ENCODE measurements at places on chromosomes 7 and 10.

DNA sequence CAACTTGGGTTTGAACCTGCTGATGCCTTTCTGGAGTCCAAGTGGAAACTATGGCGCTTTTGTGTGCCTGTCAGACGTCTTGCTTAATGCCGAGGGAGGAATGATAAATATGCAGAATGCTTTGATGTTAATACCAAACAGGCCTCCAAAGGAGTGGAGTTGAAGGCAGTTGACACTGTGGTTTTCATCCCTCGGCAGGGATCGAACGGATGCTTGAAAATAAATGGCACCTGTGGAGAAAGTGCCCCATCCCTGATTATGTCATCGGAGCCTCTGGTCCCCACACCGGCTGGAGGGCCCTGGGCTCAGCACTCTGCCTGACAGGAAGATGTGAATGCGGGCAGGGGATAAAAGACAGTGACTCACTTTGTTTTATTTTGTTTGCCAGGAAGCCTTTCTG lies 148.7 kb upstream of the GPR26 start:
- DNase-seq, result no peak

GRCh38 chr7:63070696-63071095 lies 928.0 kb upstream of the ZNF722 start:
- no peak for DNase-seq

- DNase-seq, result no peak
These were observed 21.0 kb upstream of the GRB10 start for GRCh38 chr7:50803359-50804337.

DNA sequence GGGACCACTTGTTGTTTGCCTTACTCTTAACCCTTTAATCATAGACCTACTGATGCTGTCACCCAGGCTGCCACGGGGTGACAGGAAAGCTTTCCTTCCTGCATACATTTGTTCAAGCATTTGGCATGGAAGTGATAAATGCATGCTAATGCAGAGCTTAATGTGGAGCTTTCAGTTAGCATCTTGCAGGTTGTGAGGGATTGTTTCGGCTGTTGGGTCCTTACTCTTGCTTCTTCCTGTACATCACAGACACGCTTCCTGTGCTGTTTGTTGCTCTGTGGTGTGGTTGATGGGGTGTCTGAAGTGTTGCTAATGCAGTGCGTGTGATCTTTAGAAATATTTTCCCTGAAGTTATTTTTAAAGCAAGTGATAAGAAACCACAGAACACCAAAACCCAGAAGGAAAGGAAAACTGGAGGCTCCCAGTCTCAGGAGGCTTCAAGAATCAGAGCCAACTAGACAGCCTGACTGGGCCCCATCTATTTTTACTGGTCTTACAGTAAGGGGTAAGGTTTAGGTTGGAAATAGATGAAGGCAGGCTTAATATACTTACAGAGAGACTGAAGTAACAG lies 143.1 kb downstream of the CHN2 start:
- DNase-seq, result no peak

DNA sequence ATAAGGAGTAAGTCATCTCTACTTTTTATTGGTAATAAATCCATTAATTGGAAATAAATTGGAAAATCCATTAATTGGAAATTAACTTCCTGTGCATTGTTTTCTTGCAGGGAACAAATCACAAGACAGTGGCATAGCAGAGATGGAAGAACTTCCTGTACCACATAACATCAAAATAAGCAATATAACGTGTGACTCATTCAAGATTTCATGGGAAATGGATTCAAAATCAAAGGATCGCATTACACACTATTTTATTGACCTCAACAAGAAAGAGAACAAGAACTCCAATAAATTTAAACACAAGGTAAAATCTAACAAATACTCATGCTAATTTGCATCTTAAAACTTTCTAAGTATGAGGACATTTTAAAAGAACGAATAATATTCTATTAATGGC lies 57.8 kb downstream of the PHYHIPL start:
- no peak for DNase-seq

- no peak for DNase-seq
These were observed 206.7 kb upstream of the PLXNA4 start for GRCh38 chr7:132782777-132783640.

GRCh38 chr10:79331709-79332108 lies 15.6 kb upstream of the PPIF start:
- DNase-seq, result peak; percentile 66

- no peak for DNase-seq
These were observed 125.9 kb downstream of the CFTR start for GRCh38 chr7:117605712-117606111.

DNA sequence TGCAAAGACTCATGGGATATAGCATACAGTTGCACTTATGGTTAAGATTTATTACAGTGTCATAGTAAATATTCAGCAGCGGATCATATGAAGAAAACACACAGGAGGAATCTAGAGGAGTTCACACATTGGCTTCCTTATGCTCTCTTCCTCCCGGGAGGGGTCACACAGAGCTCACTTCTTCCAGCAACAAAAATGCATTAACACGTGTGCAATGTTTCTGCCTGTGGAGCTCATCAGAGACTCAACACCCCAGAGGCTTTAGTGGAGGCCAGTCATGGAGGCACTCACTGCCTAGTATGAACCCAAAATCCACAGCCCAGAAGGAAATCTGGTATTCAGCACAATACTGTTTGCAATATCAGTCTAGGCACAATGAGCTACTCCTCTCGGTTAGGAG lies 202.8 kb upstream of the PRSS1 start:
- DNase-seq, result no peak

DNA sequence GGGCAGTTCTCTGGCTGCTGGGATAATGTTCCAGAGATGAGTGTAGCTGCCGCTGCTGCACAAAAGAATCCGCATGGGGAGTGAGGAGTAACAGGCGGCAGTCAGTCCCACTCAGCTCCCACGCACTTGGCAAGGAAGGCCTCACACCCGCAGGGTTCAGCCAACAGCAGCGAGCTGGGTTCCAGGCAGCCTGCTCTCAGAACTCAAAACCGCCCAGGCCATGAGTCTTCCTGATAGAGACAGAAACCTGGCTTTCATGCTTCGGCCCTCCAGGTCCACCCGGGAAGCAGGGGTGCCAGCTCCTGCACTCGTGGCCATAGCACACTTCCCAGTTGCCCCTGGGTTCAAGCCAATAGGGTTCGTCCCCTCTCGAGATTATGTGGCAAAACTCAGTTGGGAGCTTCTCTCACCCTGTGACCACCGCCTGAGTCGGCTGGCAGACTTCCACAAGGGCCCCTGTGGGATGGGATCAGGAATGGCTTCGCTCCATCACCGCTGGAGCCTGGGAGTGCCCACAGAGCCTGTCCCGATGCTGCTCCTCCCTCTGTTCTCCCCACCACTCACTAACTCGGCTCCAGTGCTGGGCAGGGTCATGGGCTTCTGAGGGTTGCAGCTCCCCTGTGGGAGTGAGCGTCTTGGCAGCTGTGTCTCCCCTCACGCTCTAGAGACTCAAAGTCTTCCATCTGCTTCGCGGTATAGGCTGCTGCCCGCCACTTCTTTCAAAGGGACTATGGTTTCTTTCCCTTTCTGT lies 20.6 kb downstream of the CLRN3 start:
- DNase-seq, result no peak
